ENCODE measurements at places on chromosomes 3 and 15.

GRCh38 chr15:82812994-82813393 is 3.6 kb downstream of the WHAMM start:
- DNase-seq: peak; percentile 10

- no peak for DNase-seq
Observed at GRCh38 chr3:4231041-4231440, 72.1 kb upstream of the SETMAR start.

DNA sequence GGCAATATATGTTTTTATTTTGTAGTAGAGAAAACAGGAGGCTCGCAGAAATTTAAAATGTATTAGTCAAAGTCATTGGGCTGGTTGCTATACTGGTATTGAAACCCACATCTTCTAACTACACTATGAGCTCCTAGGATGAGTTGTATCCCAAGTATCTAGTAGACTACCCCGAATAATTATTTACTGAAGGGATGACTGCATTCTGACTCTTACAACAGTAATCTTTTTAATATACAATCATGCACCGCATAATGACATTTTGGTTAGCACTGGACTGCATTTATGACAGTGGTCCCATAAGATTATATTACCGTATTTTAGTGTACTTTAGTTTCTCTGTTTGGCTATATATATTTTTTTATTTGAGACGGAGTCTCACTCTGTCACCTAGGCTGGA is 15.3 kb downstream of the PIGB start:
- no peak for DNase-seq

- DNase-seq: no peak
Observed at GRCh38 chr3:117572786-117573185, 863.2 kb downstream of the TUSC7 start.

DNA sequence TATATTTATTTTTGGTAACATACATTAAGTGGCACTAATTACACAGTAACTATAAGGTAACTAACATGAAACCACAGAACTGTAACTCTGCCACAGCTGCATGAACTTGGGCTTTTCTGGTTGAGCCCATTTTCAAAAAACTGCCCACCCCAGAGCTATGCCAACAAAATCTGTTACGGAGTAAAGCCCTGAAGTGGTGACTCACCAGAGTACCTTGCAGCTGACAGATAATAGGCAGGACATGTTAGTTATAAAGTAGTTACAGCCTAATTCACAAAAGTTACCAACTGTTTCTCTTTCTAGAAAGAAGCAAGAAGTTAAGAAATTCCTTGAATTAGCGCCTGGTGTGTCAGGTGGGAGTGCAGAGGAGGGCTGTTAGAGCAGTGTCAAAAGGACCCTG is 1.5 kb upstream of the GPX1 start:
- DNase-seq: peak; percentile 59

All from erythroblast (primary cell).